ENCODE measurements at places on chromosomes 6 and 20. TPM values are rescaled to one million over a fixed set of nuclear protein-coding genes. Genes with fewer than 3 reads are reported as not detected.

Gene VEGFA
- 267 TPM for total RNA-seq

Gene GJA10
- not detected for total RNA-seq

Gene RAET1L
- total RNA-seq = not detected

Gene CST5
- not detected for total RNA-seq

Gene OR2J3
- not detected for total RNA-seq

Gene ZC2HC1B
- not detected for total RNA-seq

Gene COX4I2
- total RNA-seq = not detected

Gene NELFE
- total RNA-seq = 67.2 TPM

Gene MACROD2
- total RNA-seq = 6.4 TPM

Gene KIF25
- not detected for total RNA-seq

Gene MDC1
- 67.6 TPM for total RNA-seq

Gene PMEPA1
- total RNA-seq = 9.2 TPM

Data from progenitor cell of endocrine pancreas (in vitro differentiated cells).